Stimulated activated CD4-positive, alpha-beta T cell treated with anti-CD3 and anti-CD28 coated beads, Interleukin-4, amount 100 ng/mL, for 1 hour (primary cell): ENCODE measurements at places on chromosomes 13 and 19.

- DNase-seq: no peak
These were observed 3.2 kb upstream of the MAB21L1 start for GRCh38 chr13:35479706-35480105.

GRCh38 chr19:6999933-7000332 is 21.3 kb downstream of the MBD3L2B start:
- DNase-seq: no peak

DNA sequence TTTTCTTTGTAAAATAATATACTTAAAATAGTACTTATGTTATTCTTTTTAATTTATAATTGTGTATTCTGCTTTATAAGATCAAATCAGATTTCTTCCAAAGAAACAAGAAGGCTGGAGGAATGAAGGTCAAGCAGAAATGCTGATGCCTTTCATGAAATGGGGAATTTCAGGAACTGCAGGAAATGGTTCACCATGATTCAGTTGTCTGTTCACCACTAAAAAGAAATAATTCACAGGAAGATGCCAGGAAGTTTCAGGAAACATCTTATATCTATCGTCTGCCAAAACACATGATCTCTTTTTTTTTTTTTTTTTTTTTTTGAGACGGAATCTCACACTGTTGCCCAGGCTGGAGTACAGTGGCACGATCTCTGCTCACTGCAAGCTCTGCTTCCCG is 15.7 kb upstream of the SCEL start:
- no peak for DNase-seq

GRCh38 chr13:110477706-110478245 is 83.7 kb downstream of the RAB20 start:
- DNase-seq: no peak

DNA sequence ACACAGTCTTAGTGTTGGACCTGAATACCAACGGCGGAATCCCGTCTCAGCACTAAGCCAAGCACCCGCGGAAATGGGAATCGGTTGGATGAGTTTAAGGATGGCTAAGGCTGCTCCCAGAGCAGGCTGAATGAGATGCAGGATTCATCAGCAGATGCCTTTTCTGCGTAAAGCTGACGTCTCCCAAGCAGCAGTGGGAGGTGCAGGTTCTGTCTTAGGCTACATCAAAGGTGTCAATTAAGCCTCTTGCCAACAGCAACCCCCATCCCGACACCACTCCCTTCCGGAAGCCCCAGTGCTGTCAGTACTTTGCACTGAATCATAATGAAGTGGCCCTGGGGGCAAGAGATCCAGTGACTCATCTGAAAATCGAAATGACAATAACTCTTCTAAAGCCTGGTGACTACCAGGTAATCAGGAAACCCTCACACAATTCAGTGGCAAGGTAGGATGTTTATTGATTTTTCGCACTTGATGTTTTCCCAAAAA is 275.6 kb downstream of the DCLK1 start:
- no peak for DNase-seq

GRCh38 chr13:37944869-37945442 is 75.4 kb upstream of the TRPC4 start:
- DNase-seq: no peak

GRCh38 chr13:68257111-68257842 is 1027.1 kb upstream of the PCDH9 start:
- DNase-seq: no peak
